Activated naive CD8-positive, alpha-beta T cell treated with anti-CD3 and anti-CD28 coated beads, Interleukin-2, amount 10 ng/mL, durations not matched to agents 7 days and 5 days (primary cell): ENCODE measurements at places on chromosomes 11 and 22. TPM values are rescaled to one million over a fixed set of nuclear protein-coding genes. Genes with fewer than 3 reads are reported as not detected.

NXPE1 gene
- not detected for total RNA-seq

GGTLC2 gene
- total RNA-seq = not detected

OR10S1 gene
- total RNA-seq = not detected

RDX gene
- 30.4 TPM for total RNA-seq

PTPRCAP gene
- total RNA-seq = 351 TPM

TMEM121B gene
- total RNA-seq = 0.08 TPM

GRCh38 chr11:111310088-111310487 is 11.7 kb downstream of the POU2AF3 start:
- DNase-seq = no peak

GRCh38 chr11:90845799-90846198 is 623.0 kb upstream of the CHORDC1 start:
- no peak for DNase-seq

- DNase-seq = no peak
Observed at GRCh38 chr11:118612378-118612777, 5.0 kb downstream of the PHLDB1 start.

GRCh38 chr11:128919216-128919615 is 23.5 kb downstream of the TP53AIP1 start:
- DNase-seq = no peak

- no peak for DNase-seq
Observed at GRCh38 chr11:111540937-111541253, 375 bp downstream of the LAYN start.

GRCh38 chr11:34975482-34975881 is 59.1 kb downstream of the PDHX start:
- DNase-seq = no peak

DNA sequence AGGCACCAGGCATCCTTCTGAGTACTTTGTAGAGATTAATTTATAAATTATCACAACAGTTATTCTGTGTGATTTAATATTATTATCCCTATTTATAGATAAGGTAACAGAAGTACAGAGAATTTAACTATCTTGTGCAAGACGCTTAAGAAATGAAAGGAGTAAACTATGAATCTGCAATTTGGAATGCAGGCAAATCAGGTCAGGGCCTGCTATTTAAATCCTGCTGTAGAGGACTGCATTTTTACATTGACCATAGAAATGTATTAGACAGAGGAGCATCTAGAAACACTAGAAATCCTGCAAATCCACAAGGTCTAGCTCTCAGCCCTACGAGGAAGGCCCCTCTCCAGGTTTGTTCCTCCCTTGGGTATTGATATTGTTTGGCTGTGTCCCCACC is 336.2 kb downstream of the ETS1 start:
- DNase-seq = no peak

GRCh38 chr11:92739041-92739440 is 230.4 kb upstream of the MTNR1B start:
- no peak for DNase-seq
